Brain pericyte (primary cell): ENCODE measurements at places on chromosomes 16 and 17.

DNA sequence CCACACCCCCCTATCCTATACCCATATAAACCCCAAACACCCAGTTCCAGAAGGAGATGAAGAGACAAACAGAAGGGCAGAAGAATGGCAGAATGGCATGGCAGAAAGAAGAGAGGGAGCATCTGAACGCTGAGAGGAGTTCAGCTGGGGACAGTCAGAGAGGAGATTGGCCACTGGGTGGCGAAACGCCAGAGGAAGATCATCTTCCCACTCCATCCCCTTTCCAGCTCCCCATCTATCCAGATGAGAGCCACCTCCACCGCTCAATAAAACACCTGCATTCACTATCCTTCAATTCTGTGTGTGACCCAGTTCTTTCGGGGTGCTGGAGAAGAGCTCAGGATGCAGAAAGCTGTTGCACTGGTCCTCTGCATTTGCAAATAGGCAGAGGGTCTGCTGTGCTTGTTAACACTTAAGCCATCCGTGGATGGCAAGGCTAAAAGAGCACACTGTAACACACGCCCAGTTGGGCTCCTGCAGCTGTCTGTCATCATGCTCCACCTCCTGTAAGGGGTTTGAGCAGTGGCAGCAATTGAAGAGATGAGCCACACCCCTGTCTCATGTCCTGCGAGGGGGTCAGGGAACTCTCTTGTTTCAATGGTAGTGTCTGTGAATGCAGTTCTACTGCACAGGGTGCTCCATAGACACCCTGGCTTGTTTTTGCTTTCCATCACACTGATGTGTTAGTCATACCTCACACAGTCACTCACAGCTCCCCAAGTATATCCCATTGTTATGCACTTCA lies 1034.8 kb upstream of the RBFOX1 start:
- DNase-seq: no peak

DNA sequence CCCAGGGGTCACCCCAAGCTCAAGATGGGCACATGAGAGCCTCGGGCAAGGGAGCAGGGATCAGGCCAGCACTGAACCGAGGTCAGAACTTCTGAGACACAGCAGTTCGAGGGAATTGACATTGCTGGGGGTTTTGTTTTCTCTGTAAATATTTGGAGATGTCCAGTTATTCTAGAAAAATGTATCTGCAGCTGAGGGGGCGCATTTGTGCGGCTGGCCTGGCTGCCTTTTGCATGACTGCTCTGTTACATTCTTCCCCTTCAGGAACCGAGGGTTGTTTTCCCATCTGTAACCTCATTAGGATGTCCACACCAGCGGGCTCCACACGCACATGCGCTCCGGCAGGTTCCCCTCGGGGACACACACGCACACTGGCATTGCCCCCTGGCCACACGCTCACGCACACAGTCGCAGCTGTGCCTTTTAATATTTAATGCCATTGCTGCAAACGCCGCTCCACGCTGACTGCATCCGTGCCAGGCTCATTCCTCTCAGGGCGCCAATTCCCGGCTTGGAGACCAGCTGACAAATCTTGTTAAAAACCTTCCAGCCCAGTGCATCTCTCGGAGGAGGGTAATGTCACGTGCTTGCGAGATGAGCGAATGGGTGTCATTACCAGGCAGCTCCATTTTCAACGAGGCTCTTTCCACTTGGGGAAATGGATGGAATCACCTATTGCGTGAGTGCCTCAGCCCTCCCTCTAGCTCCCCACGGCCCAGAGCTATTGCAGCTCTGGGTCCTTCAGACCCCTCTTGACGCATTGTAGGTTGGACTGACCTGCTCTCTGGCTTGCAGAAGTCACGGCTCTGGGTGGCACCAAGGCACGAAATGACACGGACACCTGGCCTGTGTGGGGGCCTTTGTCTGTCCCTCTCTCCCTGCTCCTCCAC lies 13.1 kb downstream of the CCR7 start:
- peak; percentile 99 for DNase-seq

DNA sequence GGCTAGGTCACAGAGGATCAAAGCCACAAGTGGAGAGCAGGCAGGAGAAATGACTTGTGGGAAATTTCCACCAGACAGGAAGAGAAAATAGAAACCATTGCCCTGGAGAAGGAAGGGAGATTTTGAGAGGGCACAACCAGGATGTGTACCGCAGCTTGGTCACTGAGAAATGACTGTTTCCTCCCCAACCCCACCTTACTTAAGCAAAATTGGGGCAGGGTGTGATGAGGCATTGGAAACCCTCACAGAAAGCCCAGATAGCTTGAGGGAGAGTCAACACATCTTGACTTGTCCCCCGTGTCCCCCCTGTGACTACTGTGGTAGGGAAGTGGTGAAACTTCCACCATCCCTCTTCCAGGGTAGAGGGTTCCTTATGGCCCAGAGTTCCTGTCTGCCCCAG lies 113.5 kb upstream of the FAM20A start:
- no peak for DNase-seq

DNA sequence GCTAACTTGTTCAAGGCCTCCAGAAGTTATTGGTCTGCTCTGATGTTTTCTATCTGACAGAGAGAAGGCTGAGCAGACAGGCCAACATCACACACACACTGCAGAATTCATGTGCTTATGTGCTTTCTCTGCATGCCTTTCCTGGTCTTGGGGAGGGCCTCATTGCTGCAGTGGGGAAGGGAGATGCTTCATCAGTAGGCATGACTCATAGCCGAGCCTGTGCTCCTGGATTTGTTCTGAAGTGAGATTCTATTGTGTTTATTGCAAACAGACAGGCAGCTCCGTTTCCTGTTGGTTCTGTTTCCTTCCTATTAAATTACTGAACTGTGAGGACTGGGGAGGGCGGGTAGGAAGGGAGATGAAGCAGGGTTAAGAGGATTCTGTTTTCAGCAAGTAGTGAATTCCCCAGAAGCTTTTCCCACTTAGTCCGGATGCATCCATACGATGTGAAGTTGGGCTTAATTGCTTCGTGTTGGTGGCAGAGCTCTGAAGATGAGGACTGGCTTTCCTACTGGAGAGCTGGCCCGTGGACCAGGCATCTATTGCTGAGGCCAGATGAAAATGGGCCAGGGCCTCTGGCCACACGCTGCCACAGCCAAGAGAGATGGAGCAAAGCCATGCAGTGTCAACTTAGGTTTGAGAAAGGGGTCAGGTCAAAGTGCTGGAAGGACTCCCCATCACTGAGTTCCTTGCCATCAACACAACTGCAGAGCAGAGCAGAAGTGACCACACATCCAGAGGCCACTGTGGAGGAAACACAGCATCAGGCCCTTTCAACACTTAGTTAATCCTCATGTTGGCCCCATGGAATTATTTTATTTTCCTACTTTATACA lies 179.3 kb downstream of the UTP18 start:
- no peak for DNase-seq

DNA sequence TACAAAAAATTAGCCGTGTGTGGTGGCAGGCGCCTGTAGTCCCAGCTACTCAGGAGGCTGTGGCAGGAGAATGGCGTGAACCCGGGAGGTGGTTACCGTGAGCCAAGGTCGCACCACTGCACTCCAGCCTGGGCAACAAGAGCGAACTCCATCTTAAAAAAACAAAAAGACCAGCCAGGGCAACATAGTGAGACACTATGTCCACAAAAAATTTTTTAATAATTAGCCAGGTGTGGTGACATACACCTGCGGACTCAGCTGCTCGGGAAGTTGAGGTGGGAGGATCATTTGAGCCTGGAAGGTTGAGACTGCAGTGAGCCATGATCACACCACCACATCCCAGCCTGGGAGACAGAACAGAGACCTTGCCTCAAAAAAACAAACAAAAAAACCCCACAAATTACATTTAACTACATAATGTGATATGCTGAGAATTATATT lies 29.1 kb downstream of the FANCA start:
- DNase-seq: no peak

DNA sequence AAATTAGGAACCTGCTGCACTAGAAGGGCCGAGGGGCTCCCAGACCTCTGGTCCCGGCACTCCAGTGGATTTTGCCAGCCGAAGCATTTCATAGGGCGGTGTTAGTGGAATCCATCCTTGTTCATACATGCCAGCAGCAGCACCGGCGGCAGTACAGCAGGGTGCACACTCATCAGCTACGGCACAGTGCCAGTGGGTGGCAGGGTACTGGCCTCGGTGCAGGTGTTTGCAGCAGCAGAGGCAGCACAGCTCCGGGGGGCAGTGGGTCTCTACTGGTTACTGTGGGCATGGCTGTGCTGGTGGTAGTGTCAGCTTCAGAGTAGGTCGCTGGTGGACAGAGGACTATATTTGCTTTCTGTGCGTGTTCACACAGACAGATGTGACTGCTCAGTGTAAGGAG lies 985.7 kb downstream of the CDH8 start:
- DNase-seq: no peak

DNA sequence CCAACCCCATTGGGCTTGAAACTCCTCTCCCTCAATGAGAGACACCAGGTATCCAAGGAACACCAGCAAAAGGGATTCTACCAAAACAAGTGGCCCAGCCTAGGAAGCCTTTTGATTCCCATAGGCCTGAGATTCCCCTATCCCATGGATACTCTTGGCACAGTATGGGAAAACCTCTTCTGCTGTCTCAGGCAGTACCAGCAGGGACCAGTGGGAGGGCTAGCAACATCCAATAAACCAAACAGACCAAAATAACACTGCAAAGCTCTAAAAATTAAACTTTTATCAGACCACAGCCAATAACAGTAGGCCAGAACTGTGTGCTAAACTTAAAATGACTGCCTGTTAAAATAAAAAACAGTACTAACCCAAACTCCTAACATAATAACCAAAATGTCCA lies 153.9 kb upstream of the CES5A start:
- no peak for DNase-seq

DNA sequence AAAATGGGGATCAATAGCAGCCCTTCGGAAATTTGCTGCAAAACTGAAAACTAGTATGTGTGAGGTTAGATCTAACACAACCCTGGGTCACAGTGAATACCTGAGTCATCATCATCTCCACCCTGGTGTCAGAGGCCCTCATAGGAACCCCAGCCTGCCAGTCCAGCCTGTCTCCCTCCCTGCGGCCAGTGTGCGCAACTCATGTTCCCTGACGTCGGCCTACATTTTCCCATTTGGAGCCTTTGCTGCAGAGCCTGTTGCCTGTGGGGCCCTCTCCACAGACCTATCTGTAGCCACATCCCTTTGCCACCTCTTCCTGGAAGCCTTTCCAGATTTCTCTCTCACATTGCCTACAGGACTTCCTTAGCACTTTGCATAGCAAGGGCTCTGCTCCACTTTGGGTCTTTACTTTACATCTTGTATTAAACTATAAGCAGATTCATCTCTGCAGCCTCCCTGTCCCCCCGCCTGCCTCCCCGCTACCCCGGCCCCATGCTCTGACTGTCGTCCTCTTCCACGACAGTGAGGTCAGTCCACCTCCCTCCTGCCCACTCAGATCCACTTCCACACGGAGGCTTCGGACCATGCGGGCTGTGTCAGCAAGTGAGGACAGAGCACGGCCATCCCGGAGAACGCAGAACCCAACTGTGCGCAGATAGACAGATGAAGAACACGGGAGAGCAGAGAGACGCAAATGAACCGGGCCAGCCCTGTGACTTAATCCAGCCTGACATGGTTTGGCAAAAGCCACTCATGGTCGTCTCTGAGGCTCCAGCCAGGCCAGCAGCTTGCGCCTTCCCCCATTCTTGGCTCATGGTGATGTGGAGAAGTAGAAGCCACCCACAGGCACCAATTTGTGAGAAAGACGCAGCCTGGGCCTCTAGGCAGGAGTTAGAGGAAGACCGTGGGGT lies 31.0 kb downstream of the NGFR start:
- no peak for DNase-seq
